ENCODE measurements at places on chromosomes 3 and 15.

GRCh38 chr3:195128255-195129071 lies 142.5 kb downstream of the XXYLT1 start:
- DNase-seq, result no peak

- DNase-seq, result no peak
These were observed 36.7 kb upstream of the CTDSPL start for GRCh38 chr3:37824954-37825328.

GRCh38 chr3:135352213-135352612 lies 557.2 kb downstream of the EPHB1 start:
- DNase-seq, result no peak

GRCh38 chr3:80014576-80014975 lies 246.8 kb upstream of the ROBO1 start:
- no peak for DNase-seq

DNA sequence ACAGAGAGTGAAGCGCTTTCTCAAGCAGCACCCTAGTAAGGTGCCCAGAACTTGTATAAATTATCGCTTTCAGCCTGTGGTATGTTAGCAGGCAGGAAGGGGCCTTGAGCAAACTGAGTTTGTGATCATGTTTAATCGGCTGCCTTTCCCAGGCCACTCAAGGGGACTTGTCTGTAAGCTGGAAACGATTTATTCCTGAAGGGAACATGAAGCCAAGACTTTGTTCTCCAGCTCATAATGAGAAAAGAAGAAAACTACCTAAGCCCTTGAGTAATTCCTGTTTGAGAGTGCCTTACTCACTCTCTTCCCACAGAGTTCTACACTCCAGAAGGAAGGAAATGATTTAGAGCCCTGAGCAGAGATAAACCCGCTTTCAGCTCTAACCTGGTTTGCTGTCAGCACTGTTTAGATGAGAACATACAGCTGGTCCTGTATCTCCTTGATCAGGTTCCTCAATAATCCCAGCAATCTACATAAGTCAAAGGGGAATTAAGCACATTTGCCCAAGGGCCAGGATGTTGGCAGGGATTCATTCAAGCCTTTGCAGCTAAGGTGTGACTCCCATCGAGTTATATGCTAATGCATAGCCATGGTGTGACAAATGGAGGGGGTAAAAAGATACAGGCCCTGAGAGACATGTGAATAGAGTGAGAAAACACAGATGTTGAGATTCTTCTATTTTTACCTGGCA lies 187.7 kb upstream of the SLC24A5 start:
- DNase-seq, result no peak

GRCh38 chr15:100092034-100092433 lies 249.7 kb downstream of the ADAMTS17 start:
- DNase-seq, result no peak

DNA sequence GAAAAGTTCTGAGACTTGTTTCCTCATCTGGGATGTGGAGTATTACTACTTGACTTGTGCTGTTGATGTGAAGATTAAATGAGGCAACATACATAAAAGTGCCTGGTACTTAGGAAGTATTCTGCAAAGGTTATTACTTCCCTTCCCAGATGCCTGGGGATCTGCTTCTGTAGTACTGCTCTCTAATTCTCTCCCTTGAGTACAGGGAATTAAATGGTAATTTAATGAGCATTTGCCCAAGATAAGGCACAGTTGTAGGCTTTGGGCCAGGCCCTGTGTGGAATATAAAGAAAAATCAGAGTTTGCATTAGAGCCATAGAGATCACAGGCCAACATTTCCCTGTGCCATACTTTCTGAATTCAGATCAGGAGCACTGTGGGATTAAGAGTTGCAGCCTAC lies 84.4 kb downstream of the LARS2 start:
- DNase-seq, result no peak

DNA sequence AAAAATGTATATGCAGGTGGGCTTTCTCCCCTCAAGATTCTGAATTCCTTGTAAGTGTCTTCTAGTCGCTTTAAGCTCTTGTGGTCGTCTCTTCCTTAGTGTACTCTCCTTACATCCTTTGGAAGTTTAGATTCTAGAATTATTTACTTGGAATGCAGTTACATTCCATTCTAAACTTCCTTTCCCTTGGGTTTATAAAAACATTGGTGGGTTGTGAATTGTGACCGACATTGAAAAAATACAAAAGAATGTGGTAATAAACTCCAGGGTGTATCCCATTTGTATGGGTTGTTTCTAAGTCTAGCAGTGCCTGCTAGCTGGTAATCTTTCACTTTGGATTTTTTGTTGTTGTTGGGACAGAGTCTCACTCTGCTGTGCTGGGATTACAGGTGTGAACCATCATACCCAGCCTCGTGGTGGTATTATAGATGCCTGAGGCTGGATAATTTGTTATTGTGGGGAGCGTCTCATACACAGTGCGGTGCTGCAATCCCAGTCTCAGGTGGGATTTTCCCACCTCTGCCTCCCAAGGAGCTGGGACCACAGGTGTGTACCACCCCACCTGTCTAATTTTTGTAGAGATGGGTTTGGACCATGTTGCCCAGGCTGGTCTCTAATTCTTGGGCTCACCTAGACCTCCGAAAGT lies 9.1 kb downstream of the CHD2 start:
- DNase-seq, result no peak

- no peak for DNase-seq
These were observed 70.4 kb upstream of the DLG1 start for GRCh38 chr3:197368821-197369220.

DNA sequence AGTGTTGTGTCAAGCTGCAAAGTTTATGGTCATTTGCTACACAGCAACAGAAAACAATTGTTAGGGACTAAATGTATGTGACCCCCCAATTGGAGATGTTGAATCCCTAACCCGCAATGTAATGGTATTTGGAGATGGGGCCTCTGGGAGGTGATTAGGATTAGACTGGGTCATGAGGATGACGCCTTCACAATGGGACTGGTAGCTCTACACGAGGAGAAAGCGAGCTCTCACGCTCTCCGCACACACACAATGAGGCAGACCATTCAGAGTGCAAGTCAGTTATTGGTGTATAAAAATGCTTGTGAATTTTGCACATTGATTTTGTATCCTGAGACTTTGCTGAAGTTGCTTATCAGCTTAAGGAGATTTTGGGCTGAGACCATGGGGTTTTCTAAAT lies 116.9 kb upstream of the NSMCE3 start:
- DNase-seq, result no peak

GRCh38 chr3:157427901-157428300 lies 8.7 kb upstream of the PTX3 start:
- DNase-seq, result no peak

DNA sequence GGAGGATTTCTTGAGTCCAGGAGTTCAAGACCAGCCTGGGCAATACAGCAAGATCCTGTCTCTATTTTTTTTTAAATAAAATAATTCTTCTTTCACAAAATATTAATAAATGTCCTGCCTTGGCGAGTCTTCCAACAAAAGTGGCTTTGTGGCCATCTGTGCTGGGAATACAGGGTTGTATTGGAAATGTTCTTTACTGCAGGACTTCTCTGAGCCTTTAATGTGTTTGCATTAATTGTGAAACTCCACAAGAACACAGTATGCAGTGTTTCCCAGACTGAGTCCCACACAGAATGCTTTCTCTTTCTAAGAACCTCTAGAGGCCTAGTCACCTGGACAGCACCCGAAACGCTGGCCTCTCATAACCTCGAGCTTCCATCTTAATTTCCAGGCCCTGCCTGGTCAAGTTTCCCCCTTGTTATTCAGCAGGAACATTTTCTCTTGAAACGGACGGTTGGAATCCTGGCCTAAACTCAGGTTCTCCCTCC lies 85.4 kb upstream of the ARRDC4 start:
- no peak for DNase-seq

GRCh38 chr3:163490119-163490518 lies 1588.2 kb downstream of the SI start:
- DNase-seq, result no peak

- no peak for DNase-seq
These were observed 1.0 kb downstream of the TAMM41 start for GRCh38 chr3:11845651-11846050.

DNA sequence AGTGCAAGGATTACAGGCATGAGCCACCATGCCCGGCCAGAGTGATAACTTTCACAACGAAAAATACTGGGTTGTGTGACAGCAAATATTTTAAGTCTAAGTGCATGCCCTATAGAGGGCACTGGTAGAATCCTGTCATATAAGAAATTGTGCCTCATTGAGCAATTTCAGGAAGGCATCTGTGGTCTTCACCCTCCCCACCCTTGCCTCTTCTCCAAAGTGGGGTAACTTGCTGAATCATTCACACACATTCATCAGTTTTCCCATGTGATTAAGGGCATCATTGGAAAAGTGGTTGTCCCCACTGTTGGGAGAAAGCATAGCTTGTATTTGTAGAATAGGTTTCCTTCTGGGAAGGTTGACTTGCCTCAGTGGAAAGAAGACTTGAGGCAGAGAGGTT lies 9.2 kb downstream of the MITF start:
- no peak for DNase-seq

DNA sequence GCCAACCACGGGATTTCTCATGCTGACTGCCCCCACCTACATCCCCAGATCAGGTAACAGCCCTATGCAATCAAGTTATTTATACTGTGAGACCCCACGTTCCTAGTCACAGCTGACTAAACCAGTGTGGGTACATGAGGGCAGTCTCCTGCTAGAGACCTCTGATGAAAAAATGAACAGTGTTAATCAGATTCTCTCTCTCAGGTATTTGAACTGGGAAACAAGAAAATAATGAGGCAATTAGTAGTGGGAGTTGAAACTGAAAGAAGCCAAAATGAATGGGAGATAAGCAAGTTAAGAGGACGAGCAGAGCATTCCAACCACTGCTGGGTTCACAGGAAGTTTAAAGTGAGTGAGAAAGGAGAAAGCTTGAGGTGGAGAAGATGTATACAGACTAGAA lies 98.5 kb upstream of the MYO5C start:
- no peak for DNase-seq

GRCh38 chr15:26214290-26214689 lies 351.2 kb upstream of the ATP10A start:
- no peak for DNase-seq

DNA sequence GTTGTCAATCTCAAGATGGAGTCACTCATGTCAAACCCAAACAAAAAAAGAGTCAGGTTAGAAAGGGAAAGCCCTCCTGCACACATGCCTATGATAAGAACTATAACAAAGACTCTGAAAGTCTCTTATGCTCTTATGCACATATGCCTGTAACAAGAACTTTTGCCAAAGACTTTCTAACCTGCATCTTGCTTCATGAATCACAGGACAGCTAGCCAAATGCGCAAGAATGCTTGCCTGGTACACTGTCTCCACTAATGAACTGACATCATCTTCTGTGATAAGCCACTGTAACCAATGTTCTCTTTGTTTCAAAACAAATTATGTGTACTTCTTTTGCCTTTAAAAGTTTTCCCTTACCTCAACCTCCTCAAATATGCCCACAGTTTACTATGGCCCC lies 18.2 kb upstream of the EHHADH start:
- DNase-seq, result no peak

Data from lower lobe of right lung (tissue), 2 donors.